ENCODE measurements at places on chromosomes 16 and 17. TPM values are rescaled to one million over a fixed set of nuclear protein-coding genes. Genes with fewer than 3 reads are reported as not detected.

GRCh38 chr16:55672471-55672870 lies 16.7 kb downstream of the SLC6A2 start:
- no peak overlapping the region for H3K4me3 ChIP-seq
- no peak overlapping the region for H3K27ac ChIP-seq
- no peaks in the 10 kb centered on the region for H3K36me3 ChIP-seq

DNA sequence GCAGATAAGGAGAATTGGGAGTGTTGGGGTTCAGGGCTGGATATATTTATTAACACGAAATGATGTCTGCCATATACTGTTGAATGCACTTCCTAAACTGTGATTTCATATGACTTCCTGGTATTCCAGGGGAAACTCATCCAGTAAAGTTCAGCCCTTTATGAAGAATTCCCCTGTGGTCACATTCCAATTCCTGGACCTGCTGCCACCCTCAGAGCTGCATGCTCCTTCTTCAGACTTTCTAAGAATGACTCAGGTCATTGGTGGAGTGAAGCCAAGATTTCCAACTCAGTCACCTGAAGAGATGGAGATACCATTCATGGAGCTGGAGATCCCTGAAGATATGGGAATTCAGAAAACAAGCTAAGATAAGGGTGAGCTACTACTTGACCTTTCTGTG lies 114.2 kb upstream of the TMEM97 start:
- no peak for DNase-seq
- H3K36me3 ChIP-seq = no peaks in the 10 kb centered on the region
- no peaks in the 10 kb centered on the region for H3K27me3 ChIP-seq
- no peak overlapping the region for H3K4me3 ChIP-seq
- no peaks in the 10 kb centered on the region for H3K4me1 ChIP-seq

GRCh38 chr17:1736348-1737281 lies 6.1 kb upstream of the SERPINF2 start:
- no peak for DNase-seq
- no peaks in the 10 kb centered on the region for H3K27me3 ChIP-seq
- H3K4me3 ChIP-seq = no peak overlapping the region
- no peaks in the 10 kb centered on the region for H3K36me3 ChIP-seq
- H3K4me1 ChIP-seq = peaks cover 7% of the 10 kb centered on the region
- peak overlapping the region; percentile 29 for H3K27ac ChIP-seq

- H3K4me3 ChIP-seq = peak within 1 kb of the TSS; percentile 56
- H3K27ac ChIP-seq = peak within 1 kb of the TSS; percentile 80
- no peaks in the 10 kb centered on the region for H3K36me3 ChIP-seq
- no peaks in the 10 kb centered on the region for H3K4me1 ChIP-seq
Measured at GRCh38 chr16:55508941-55509931, at the start of gene LPCAT2. Gene LPCAT2 (plus strand): TSS chr16:55509072. CDS start chr16:55509182, 110 bp downstream.

DNA sequence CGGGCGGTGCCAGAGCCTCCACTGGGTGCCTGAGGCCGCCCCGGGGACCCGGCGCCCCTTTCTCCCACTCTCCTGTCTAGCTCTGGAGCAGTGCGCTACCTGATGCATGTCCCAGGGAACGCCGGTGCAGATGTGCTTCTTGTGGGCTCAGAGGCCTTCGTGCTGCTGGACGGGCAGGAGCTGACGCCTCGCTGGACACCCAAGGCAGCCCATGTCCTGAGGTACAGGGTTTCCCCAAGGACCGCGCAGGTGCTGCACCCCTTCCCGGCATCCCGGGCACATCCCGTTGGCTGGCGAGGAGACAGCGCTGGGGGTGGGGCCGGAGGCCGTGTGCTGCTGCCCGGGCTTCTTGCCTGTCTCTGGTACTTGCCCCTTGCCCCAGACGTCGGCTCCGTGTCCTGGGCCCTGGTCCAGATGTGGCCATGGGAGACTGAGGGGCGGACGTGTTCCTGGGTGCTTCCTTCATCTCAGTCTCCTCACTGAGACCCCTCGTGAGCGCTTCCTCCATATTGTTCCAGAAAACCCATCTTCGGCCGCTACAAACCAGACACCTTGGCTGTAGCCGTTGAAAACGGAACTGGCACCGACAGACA lies 12.5 kb downstream of the RGS11 start:
- H3K36me3 ChIP-seq = peaks cover 19% of the 10 kb centered on the region
- H3K27me3 ChIP-seq = no peaks in the 10 kb centered on the region
- DNase-seq = no peak

DNA sequence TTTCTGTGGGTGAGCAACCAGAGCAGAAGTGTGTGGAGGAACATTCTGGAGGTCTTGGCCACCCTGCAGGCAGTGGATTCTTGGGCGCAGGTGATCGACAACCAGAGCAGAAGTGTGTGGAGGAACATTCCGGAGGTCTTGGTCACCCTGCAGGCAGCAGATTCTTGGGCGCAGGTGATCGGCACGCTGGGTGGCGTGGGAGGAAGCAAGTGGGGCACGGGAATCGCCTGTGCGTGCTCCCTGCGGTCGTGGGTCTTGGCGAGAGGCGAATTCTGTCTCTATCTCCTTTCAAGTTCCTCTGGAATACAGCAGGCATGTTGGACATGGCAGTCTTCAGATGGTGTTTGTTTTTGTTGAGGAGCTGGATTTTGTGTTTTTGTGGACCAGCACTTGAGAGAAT lies 30.7 kb upstream of the ZNF750 start:
- H3K27me3 ChIP-seq = no peaks in the 10 kb centered on the region
- peaks cover 3% of the 10 kb centered on the region for H3K4me1 ChIP-seq
- DNase-seq = no peak
- no peaks in the 10 kb centered on the region for H3K36me3 ChIP-seq

- no peaks in the 10 kb centered on the region for H3K4me1 ChIP-seq
- H3K27me3 ChIP-seq = no peaks in the 10 kb centered on the region
- H3K4me3 ChIP-seq = no peak overlapping the region
Measured at GRCh38 chr17:69485901-69486643, 71.6 kb downstream of the MAP2K6 start.

The MIEN1 gene
- total RNA-seq = 68.2 TPM

GRCh38 chr17:526425-526824 lies 173.8 kb upstream of the RPH3AL start:
- H3K27me3 ChIP-seq = no peaks in the 10 kb centered on the region
- no peaks in the 10 kb centered on the region for H3K36me3 ChIP-seq
- DNase-seq = no peak
- H3K4me1 ChIP-seq = no peaks in the 10 kb centered on the region
- H3K4me3 ChIP-seq = no peak overlapping the region

- no peak for DNase-seq
- H3K4me1 ChIP-seq = no peaks in the 10 kb centered on the region
- no peak overlapping the region for H3K27ac ChIP-seq
- H3K36me3 ChIP-seq = no peaks in the 10 kb centered on the region
Measured at GRCh38 chr16:50497592-50497991, 50.6 kb upstream of the NKD1 start.

DNA sequence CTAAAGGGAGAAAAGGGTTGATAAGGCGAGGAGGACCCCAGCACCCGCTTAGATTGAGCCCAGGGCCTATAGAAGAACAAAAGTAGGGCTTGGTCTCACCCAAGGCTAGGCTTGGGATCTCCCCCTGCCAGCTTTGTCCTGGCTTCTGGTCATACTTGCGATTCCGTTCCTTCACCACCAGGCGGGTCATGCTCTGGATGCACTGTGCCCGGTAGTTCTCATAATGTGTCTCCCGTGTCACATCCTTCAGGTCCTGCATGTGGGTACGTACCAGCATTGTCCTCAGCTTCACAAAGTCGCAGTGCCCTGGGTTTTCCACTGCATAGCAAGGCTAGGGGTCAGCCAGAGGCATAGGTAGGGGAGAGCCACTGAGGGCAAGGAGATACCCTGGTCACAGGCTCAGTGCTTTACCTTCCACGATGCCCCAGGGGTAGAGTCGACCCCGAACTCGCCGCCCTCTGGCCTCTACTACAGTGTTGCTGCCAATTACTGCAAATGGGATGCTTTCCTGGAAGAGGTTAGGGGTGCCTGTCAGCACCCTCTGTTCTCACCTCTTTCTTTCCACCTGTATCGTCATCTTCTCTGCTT lies 6.5 kb upstream of the MTMR4 start:
- H3K4me3 ChIP-seq = no peak overlapping the region
- DNase-seq = no peak
- no peaks in the 10 kb centered on the region for H3K27me3 ChIP-seq
- no peaks in the 10 kb centered on the region for H3K36me3 ChIP-seq

DNA sequence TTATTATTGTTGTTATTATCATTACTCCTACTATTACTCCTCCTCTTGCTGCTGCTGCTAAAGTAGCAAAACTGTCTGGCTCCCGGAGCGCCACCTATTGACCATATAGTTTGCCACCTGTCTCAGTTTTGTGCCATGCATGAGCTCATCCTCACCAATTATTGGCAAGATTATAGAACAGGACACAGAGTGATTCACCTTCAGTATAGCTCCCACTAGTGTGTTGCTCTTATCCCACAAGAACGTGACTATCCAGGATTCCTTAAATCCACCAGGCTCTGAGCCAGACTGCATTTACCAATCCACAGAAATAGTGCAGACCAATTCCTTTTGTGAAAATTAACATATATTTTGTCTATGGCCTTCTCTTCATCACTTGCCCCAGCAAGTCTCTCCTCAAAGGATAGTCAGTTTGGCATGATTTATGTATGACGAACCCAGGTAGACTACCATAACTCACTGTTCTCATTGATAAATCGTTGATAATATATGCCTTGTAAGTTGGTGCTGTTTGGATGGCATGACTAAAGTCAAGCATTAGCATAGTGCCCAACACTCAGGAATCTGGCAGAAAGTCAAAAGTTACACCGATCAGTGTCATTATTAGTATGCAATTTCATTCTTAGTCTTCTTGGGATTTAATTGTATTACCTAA lies 405.5 kb upstream of the HSBP1 start:
- H3K27me3 ChIP-seq = no peaks in the 10 kb centered on the region
- DNase-seq = no peak
- no peak overlapping the region for H3K4me3 ChIP-seq
- H3K4me1 ChIP-seq = no peaks in the 10 kb centered on the region

- no peaks in the 10 kb centered on the region for H3K27me3 ChIP-seq
- H3K27ac ChIP-seq = no peak overlapping the region
- peaks cover 3% of the 10 kb centered on the region for H3K4me1 ChIP-seq
- DNase-seq = no peak
- no peaks in the 10 kb centered on the region for H3K36me3 ChIP-seq
- H3K4me3 ChIP-seq = no peak overlapping the region
Measured at GRCh38 chr17:64196601-64197000, 66.5 kb downstream of the TEX2 start.

The PIRT gene
- under 0.01 TPM for total RNA-seq

GRCh38 chr17:1720856-1721386 lies 3.6 kb upstream of the WDR81 start:
- no peaks in the 10 kb centered on the region for H3K27me3 ChIP-seq
- no peak for DNase-seq
- H3K36me3 ChIP-seq = no peaks in the 10 kb centered on the region
- peaks cover 9% of the 10 kb centered on the region for H3K4me1 ChIP-seq

The SDK2 gene
- total RNA-seq = 2.9 TPM

- H3K27ac ChIP-seq = no peak overlapping the region
- no peak overlapping the region for H3K4me3 ChIP-seq
- no peak for DNase-seq
Measured at GRCh38 chr17:588519-588918, 126.1 kb downstream of the VPS53 start.

GRCh38 chr17:12296209-12296625 lies 275.5 kb downstream of the MAP2K4 start:
- no peak for DNase-seq
- H3K4me1 ChIP-seq = no peaks in the 10 kb centered on the region
- H3K4me3 ChIP-seq = no peak overlapping the region
- H3K27ac ChIP-seq = no peak overlapping the region

- no peaks in the 10 kb centered on the region for H3K36me3 ChIP-seq
- H3K27me3 ChIP-seq = no peaks in the 10 kb centered on the region
- no peak overlapping the region for H3K4me3 ChIP-seq
- no peak overlapping the region for H3K27ac ChIP-seq
Measured at GRCh38 chr16:30434852-30435251, 5.0 kb upstream of the DCTPP1 start.

The IGSF6 gene
- 0.33 TPM for total RNA-seq

DNA sequence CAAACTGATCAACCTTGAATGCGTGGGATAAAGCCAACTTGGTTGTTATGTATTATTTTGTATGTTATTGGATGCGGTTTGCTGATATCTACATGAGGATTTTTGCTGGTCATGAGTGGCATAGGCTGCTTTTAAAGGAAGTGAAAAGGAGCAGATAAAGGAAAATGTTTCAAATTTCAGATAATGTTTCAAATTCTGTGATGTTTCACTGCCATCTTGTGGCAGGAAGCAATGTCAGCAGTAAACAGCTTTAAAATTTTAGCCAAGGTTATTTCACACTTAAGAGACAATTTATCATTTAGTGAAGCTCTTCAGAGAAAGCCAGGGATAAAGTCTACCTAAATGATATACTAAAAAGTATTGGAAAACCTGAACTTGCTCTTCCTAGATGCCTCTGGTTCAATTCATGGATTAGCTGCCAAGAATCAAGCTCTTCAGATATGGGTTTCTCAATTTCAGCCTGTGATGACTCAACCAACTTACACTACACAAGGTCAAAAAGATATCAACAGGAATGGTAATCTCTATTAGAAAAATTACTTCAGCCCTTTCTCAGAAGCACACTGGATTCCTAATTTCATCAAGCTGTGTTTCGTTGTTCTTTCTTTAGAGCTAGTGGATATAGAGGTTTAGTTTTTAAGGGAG lies 136.0 kb upstream of the C17orf78 start:
- DNase-seq = no peak
- H3K36me3 ChIP-seq = peaks cover 2% of the 10 kb centered on the region
- H3K4me1 ChIP-seq = no peaks in the 10 kb centered on the region
- H3K4me3 ChIP-seq = no peak overlapping the region
- H3K27me3 ChIP-seq = no peaks in the 10 kb centered on the region
- H3K27ac ChIP-seq = no peak overlapping the region

GRCh38 chr17:81232616-81233241 lies 6.1 kb downstream of the TEPSIN start:
- no peak overlapping the region for H3K27ac ChIP-seq
- H3K4me1 ChIP-seq = no peaks in the 10 kb centered on the region
- no peaks in the 10 kb centered on the region for H3K36me3 ChIP-seq
- DNase-seq = no peak

GRCh38 chr17:48023400-48024148 lies 14.0 kb downstream of the COPZ2 start:
- H3K27me3 ChIP-seq = no peaks in the 10 kb centered on the region
- DNase-seq = peak; percentile 75
- H3K27ac ChIP-seq = peak overlapping the region; percentile 84
- peak overlapping the region; percentile 66 for H3K4me3 ChIP-seq
- H3K4me1 ChIP-seq = peaks cover 28% of the 10 kb centered on the region
- H3K36me3 ChIP-seq = no peaks in the 10 kb centered on the region

- H3K27me3 ChIP-seq = no peaks in the 10 kb centered on the region
- H3K27ac ChIP-seq = no peak overlapping the region
- DNase-seq = no peak
- no peak overlapping the region for H3K4me3 ChIP-seq
- H3K36me3 ChIP-seq = no peaks in the 10 kb centered on the region
- no peaks in the 10 kb centered on the region for H3K4me1 ChIP-seq
Measured at GRCh38 chr17:65588181-65588808, 26.8 kb upstream of the AXIN2 start.

GRCh38 chr17:37465069-37465616 lies 24.5 kb upstream of the DUSP14 start:
- no peak overlapping the region for H3K27ac ChIP-seq
- no peaks in the 10 kb centered on the region for H3K4me1 ChIP-seq
- no peaks in the 10 kb centered on the region for H3K36me3 ChIP-seq
- no peaks in the 10 kb centered on the region for H3K27me3 ChIP-seq

Measured in breast epithelium (tissue), 4 donors.